ENCODE measurements at places on chromosomes 6 and 20.
A peak's percentile ranks its signal among the peaks of the same experiment; 100 is the strongest.

- no peak for DNase-seq
Measured at GRCh38 chr20:58690396-58691135, 2.0 kb upstream of the NPEPL1 start.

GRCh38 chr6:161919691-161920090, 645.8 kb upstream of the AGPAT4 start:
- DNase-seq = no peak

- DNase-seq = no peak
Measured at GRCh38 chr6:46746696-46747095, at the start of gene ANKRD66. TSS of gene ANKRD66 (plus strand) at chr6:46746933. CDS start at chr6:46751949, 5,016 bp downstream.

DNA sequence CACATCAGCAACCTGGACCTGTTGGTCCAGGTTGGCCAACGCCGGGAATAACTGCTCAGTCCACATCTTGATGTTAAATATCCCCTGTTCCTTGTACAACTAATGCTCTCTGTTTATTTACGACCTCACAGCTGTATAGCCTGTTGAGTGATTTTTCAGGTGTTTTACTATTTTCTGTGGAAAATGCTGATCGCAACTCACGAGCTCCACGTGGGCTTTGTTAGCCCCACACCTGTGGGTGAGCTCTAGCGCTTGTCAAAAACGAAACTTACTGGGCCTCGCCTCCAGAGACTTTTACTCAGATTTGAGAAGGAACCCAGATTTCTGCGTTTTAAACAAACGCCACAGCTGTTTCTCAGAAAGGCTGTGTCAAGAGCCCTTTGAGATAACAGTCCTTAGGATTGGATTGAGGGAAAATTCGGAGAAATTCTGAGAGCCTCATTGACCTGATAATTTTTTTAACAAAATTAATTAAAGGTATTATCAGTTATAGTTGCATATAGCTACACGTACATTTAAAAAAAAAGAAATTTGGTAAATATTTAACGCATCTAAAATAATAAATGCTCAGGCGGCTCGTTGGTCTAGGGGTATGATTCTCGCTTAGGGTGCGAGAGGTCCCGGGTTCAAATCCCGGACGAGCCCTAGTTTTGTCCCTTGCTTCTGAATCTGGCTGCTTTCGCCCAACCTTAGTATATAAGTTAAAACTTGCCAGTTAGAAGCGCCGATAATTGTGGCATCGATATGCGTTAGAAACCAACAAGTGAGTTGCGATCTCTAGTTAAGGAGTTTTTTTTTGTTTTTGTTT, 16.7 kb downstream of the HMGN4 start:
- peak; percentile 89 for DNase-seq

- DNase-seq = no peak
Measured at GRCh38 chr20:37991908-37992307, 41.3 kb downstream of the TTI1 start.

GRCh38 chr6:34589691-34590090, 33.6 kb upstream of the SPDEF start:
- DNase-seq = no peak

DNA sequence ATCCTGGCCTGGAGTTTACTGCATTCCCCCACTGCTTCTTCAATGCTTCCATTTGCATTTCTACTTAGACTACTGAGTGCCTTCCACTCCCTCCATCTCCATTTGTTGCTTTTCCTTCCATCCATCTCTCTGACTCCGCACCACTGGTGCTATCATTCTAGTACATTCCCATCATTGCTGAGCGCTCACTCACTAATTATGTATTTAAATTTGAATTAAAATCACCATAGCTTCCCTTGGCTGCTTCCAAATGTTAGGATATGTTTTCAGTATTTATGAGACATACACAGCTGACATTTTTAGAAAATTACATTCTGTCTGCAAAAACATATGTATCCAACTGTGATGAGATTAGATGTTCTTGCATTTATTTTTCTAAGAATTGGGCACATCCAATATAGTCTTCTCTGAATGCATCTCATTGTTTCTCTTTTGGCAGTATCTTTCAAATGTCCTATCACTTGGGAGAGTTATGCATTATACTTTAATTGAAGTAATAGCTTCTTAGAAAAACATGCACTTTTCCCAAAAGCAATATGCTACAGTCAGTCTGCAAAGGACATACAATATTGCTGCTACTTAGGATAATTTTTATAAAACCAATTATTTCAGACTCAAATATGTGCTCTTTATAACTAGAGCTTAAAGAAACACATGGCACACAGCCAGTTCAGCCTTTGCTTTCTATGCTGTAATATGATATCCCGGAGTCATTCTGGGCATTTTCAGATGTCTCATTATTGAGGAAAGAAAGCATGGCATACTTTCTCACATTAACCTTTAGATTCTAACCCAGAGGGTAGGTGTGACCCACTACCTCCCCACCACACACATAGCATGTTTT, 12.1 kb upstream of the COL21A1 start:
- DNase-seq = no peak

DNA sequence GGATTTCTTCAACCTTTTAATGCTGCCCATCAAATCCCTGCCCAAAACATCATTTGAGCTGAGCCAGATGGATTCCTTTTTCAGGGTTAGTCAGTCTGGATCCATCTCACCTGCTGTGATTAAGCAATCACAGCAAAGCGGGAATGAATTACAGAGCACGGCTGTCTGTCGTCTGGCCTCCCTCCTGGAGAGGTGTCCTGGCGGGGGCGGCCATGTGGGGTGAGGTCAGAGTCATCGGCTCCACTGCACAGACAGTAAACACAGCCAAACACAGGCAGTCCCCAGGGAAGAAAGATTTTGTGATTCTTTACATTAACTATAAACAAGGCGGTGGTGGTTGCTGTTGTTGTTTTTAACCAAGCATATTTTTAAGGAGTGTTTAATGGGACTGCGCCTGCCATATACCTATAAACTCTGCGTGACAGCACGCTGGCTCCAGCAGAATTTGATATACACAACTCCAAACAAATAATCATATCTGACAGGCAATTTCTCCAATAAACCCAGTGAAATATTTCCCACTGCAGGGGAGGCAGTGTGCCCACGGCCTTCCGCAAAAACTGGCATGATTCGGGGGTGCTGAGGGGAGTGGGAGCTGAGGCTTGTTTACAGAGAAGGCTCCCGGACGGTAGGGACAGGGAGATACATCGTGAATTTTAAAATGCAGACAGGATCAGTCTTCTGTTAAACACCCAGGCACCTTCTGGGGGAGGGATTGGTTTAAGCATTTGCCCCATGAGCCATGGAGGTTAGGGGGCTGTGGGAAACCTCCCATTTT, 232.0 kb upstream of the PMEPA1 start:
- no peak for DNase-seq

DNA sequence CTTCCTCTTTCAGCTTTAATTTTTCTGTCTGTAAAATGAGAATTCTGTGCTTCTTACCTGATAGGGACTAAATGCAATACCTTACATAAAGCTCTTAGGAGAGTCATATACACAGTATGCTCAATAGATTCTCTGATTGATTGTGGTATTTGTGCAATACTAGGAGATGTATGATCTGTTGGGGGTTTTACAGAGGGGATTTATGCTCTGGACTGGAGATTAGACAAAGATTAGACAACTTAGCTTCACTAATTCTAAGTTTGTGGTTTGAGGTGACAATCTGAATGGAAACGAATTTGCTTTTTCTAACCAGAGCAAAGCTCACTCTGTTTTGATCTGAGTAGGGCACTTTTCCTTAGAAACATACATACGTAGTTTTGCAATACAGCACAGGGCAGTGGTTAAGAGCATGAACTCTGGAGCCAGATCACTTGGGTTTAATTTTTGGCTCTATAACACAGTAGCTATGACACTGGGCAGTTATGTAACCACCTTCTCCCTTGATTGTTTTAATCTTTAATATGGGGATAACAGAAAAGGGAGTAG, 126.2 kb downstream of the RNF144B start:
- DNase-seq = no peak

DNA sequence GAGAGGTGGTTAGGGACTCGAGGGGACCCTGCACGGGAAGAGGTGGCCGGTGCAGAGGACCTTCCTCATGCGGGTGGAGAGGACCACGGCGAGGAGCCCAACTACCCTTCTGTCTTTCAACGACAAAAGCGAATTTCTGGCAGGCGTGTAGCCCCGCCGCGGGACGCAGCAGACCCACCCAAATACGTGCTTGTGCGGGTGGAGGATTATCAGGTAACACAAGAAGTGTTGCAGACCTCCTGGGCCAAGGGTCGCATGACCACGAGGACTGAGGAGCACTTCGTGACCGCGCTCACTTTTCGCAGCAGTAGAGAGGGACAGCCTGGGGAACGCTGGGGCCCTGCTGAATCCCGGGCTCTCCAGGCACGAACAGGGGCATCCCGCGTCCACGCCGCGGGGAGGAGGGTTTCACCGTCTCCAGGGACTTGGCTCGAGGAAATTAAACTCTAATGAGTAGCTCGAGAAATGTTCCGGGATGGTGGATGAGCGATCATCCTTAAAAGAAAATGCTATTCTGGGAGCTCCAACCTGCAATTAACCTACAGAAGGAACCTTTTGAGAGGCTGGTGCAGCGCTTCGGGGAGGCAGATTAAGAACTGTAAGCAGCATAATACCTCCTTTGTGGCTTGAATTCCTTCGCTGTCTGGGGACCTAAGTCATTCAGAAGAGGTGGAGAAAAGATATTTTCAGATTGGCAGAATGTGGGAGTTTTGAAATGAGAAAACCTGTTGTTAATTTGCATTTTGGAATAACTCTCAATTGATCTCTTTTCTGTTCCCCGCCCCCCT, 804 bp downstream of the C6orf141 start:
- no peak for DNase-seq

DNA sequence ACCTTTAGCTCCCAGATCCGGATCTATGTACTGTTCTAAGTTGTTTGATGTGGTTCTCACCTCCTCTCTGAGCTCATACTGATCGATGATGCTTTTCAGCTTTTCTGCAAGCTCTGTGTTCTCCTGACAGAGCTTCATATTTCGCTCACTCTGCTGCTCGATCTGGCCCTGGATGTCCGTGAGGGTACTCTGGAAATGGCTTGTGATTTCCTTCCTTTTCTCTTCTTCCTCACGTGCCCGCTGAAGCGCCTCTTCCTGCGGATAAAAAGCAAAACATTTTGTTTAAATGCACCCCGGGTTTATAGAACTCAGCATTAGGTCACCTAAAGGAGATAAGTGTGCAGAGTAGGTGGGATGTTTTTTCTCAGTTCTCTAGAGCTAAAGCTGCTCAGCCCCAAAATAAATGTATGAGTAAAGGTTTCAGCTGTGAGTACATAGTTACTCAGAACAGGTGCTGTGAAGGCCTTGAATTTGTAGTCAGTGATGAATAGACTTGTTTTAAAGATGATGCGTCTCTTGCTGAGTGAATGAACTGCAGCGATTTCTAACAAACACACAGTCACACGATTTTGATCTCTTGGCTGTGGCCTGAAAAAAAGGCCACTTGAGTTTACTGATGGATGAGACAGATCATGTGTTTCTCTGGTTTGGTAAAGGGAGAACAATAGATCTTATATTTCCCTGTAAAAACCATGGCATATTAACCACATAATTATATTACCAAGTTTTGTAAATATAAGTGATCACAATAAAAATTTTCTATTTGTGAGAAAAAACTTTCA, 29.1 kb downstream of the TXLNB start:
- DNase-seq = peak; percentile 26

- no peak for DNase-seq
Measured at GRCh38 chr20:48054051-48054450, 268.8 kb upstream of the SULF2 start.

DNA sequence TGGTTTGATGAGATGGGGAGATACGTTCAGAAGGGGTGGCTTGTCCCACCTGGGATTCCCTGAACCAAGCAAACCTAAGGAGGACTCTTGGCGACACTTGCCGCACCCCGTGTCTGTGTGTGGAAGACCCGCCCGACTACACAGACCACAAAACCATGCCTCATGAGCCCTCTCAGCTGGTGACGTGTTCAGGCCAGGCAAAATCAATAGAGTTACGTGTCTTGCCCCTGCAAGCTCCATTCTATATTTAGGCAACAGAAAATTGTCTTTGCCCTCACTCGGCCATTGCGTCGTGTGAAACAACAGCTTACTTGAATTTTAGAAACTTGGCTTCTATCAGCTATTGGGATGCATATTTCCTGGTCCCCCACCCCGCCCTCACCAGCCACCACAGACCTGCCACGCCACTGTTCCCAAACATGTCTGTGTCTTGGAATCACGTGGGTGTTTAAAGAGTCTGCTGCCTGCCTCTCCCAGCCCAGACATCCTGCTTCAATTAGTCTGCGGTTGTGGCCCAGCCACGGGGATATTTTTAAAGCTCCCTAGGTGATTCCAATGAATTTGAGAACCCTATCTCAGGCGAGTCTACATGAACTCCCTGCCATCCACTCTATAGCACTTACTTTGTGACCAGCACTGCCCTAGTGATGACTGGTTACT, 279.2 kb upstream of the EXOC2 start:
- no peak for DNase-seq

- DNase-seq = no peak
Measured at GRCh38 chr6:104558746-104559145, 301.0 kb downstream of the HACE1 start.

- DNase-seq = no peak
Measured at GRCh38 chr20:5675103-5676091, 74.8 kb upstream of the SHLD1 start.

DNA sequence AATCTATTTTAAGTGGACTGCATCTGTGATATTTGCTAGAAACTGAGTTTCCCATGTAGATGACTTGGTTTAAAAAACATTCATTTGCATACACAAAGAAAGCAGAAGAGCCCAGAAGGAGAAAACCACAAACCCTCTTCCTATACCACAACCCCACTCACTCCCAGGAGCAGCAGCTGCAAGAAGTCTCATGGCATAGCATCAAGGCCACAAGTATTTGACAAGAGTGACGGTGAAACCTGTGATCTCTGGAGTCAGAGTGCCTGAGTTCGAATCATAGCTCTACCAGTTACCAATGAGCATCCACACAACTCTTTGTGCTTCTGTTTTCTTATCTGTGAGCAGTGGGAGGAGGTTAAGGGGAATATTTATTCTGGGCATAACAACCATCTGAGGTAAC, 44.7 kb upstream of the SIRPG start:
- DNase-seq = peak; percentile 44

- DNase-seq = no peak
Measured at GRCh38 chr6:159493898-159494585, 199.0 kb downstream of the SOD2 start.

GRCh38 chr6:114783083-114783482, 440.3 kb upstream of the HS3ST5 start:
- no peak for DNase-seq

GRCh38 chr6:90835596-90836212, 248.8 kb upstream of the MAP3K7 start:
- DNase-seq = no peak

- DNase-seq = no peak
Measured at GRCh38 chr20:14758356-14758755, 420.9 kb upstream of the FLRT3 start.

DNA sequence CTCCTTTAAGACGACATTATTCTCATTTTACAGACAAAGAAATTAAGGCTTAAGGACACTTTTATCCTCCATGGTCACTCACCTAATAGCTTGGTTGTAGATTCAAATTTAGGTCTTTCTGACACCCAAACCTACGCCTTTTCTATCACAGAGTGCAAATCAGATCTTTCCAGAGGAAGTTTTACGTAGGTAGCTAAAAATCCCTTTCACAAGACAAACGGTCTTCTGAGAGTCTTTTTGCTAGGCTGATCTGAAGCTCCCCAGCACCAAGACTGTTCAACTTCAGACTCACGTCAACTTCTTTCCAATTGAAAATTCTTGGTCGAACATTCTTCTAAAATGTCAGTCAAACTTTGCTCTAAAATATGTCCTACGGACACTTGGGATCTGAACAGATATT, 46.5 kb downstream of the BLOC1S5 start:
- DNase-seq = no peak

GRCh38 chr6:47026679-47027078, 15.5 kb downstream of the ADGRF1 start:
- DNase-seq = no peak

GRCh38 chr20:48995589-48995988, 50.5 kb upstream of the CSE1L start:
- DNase-seq = no peak

Data from MM.1S (cell line).